ENCODE measurements at places on chromosomes 5 and 9. TPM values are rescaled to one million over a fixed set of nuclear protein-coding genes. Genes with fewer than 3 reads are reported as not detected.
A peak's percentile ranks its signal among the peaks of the same experiment; 100 is the strongest.

DNA sequence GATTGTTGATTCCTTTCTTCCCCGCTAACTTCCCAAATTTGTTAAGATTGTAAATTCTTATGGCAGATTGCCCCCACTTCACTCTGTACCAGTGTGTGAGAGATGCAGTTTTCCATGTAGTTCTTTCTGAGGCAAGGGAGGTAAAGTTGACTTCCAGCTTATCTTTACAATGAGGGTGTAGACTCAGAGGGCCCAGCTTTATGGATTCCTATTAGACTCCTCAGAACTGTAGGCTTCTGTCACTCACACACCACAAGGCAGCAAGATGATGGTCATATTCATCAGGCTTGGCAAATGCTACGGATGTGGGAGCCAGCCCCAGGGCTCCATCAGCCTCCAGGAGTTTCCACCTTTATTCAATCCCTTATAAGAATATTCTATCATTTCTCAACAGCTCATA, 461.9 kb upstream of the KLF4 start:
- no peak for DNase-seq

- no peak for DNase-seq
Observed at GRCh38 chr5:121239951-121240350, 611.7 kb upstream of the FTMT start.

DNA sequence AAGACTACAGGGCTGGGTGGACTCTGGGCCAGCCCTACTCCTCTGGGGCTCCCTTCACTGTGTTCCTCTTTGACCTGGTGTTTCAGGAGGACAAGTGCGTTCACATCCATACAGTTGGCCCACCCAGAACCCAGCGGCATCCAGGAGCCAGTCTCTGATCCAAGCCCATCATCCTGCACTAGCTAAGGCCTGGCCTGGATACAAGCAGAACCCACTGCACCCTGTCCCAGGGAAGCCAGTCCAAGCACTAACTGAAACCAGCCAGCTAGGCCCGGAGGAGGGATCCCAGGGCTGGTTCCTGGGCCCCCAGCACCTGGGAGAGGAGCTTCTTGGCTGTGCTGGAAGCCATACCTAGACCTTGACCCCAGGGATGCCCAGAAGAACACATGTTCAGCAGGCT, 4.1 kb upstream of the GBGT1 start:
- no peak for DNase-seq

GRCh38 chr5:171952021-171952420, 54.4 kb downstream of the FBXW11 start:
- no peak for DNase-seq

- DNase-seq = no peak
Observed at GRCh38 chr5:115602591-115603125, 379 bp upstream of the TICAM2 start.

DNA sequence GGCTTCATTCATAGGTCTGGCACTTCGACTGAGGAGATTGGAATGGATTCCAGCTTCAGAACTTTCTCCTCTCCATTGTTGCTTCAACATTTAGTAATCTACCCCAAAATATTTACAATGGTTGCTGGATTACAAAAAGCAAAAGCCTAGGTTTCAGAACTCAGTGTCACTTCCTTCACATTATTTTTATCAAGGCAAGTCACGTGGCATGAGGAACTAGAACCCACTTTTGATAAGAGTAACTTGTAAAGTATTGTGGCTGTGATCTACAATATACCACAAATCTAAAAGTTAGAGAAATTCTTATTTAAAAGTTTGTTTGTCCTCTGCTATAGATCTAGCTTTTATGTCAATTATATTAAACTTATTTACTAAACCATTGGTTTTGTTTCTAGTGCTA, 39.7 kb upstream of the ANKDD1B start:
- no peak for DNase-seq

GRCh38 chr9:122684851-122685250, 9.9 kb downstream of the OR1L3 start:
- no peak for DNase-seq

DNA sequence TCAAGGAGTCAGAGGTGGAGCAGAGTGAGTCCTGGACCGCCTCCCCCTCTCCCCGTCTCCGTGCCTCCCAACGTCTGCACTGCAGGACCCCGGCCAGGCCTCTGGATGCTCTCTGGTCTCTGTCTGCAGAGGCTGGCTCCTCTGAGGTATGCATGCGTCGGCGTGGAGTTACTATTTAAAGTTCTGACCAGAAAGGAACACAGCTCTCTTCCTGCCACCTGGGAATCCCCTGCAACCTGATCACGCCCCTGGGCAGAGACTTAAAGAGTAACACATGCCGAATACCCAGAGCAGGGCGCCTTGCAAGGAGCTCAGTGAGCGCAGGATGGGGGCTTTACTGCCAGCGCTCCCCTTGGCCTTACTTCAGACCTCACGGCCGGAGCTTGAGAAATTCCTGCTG, 16.0 kb downstream of the ANXA6 start:
- DNase-seq = no peak

DNA sequence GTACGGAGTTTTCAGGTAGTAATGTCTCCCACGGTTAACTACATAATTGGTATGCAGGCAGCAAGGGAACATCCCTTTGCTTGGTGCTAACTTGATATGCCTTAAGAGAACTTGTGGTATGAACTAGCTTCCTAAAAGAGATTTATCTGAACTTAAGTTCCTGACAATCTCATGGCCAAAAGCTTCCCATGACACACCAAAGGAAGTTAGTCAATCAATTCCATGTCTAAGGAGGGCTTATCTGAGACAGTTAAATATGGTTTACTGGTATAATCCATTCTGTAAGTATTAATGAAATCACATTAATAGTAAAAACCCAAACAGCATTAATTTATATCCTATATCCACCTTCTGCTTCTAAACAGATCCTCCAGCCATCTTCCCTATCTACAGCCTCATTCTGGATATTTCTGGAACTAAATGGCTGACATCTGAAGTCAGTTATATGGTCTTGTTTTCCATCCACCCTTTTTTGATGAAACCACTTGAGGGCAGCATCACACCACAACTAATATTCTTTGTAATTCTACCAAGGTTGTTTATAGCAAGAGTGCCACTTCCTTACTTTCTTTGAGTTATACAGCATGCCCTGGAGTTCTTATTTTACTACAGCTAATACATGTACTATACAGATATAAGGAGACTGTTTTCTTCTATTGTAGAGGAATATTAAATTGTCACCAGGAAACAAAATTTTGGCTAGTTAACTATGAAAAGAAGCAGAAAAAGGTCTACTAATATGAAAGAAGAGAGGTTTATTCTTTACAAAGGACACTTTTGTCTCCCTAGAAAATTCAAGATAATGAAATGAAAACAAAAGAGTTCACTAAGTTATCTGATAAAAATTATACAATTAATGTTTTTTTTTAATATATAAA, 34.7 kb downstream of the SHOC1 start:
- DNase-seq = peak; percentile 70

GRCh38 chr5:111694133-111694532, 62.9 kb downstream of the NREP start:
- DNase-seq = no peak

- no peak for DNase-seq
Observed at GRCh38 chr9:114603248-114603647, 7.8 kb upstream of the TMEM268 start.

DNA sequence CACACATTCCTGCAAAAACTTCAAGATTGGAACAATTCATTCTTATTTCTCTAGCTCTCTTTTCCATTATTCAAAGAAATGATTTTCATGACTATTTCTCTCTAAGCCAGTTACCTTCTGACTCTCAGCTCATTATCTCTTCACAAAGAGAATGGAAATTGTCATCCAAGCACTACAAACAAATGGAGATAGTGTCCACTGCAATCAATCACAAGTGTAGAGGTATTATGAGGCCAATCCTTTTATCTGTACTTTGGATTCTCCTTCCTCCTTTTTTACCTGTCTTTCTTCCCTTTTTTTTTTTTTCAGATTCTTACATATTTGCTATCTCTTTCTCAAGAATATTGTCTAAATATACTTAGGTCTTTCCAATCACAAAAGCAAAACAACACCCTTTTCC, 497.7 kb upstream of the MEF2C start:
- DNase-seq = no peak

GRCh38 chr5:141245250-141245717, at the start of gene PCDHB15:
TSS of gene PCDHB15 (plus strand) at chr5:141245395. CDS start at chr5:141245579, 184 bp downstream.
- DNase-seq = no peak

DNA sequence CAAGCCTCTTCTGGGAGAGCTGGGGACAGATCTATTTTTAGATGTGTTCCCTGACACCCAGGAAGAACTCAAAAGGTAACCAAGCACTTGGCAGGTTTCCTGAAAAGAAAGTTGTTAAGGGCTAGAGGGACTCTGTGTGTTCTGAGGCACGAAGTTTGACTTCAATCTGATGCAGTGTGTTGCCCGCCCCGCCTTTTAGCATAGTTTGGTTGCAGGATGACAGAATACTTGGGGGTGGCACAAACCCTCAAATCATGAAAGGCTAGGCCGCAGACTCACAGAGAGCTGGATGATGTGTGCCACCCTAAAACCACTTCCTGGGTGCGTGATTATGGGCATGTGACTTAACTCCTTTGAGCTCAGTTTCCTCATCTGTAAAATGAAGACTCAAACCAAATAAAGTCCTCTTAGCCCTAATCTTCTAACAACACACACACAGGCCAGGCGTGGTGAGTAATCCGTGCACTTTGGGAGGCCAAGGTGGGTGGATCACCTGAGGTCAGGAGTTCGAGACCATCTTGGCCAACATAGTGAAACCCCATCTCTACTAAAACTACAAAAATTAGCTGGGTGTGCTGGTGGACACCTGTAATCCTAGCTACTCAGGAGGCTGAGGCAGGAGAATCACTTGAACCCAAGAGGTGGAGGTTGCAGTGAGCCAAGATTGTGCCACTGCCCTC, 12.8 kb upstream of the NDFIP1 start:
- no peak for DNase-seq

GRCh38 chr5:35926389-35927051, 11.9 kb downstream of the CAPSL start:
- no peak for DNase-seq

GRCh38 chr5:181204113-181204825, 727 bp downstream of the TRIM7 start:
- DNase-seq = no peak

- no peak for DNase-seq
Observed at GRCh38 chr5:154999865-155000264, 13.7 kb upstream of the KIF4B start.

- peak; percentile 75 for DNase-seq
Observed at GRCh38 chr9:109098171-109098959, 21.4 kb downstream of the TMEM245 start.

DNA sequence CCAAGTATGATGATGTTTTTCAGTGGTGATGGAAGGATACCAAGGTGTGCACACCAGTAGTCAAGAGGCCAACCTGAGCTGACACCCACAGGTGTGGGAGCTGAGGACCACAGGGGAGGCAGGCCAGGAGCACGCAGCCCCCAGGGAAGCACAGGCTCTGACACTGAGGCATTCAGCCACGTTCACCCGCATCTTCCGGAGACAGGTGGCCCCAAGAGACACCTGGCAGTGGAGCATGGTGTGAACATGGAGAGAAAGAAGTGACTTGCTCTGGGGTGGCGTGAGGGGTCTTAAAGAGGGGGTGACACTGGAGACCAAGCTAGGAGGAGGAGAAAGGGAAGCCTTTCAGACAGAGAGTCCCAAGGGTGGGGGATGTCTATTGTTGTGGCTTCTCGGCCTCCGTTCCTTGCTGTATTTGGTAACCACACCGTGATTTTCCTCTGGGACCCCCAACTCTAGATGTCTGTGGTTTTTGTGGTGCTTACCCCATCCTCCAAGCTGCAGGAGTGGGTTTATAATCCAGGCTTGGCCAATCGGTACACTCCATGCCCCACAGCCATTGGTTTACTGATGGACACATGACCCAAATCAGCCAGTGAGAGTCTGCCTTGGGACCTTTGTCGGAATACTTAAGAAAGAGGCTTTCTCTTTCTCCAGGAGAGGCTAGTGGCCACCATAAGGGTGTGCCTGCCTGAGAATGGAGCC, 84.6 kb downstream of the HRH2 start:
- DNase-seq = no peak

GRCh38 chr5:57405984-57406383, 76.6 kb downstream of the ACTBL2 start:
- no peak for DNase-seq

- peak; percentile 55 for DNase-seq
Observed at GRCh38 chr9:122580360-122580759, 2.8 kb downstream of the OR1L8 start.

DNA sequence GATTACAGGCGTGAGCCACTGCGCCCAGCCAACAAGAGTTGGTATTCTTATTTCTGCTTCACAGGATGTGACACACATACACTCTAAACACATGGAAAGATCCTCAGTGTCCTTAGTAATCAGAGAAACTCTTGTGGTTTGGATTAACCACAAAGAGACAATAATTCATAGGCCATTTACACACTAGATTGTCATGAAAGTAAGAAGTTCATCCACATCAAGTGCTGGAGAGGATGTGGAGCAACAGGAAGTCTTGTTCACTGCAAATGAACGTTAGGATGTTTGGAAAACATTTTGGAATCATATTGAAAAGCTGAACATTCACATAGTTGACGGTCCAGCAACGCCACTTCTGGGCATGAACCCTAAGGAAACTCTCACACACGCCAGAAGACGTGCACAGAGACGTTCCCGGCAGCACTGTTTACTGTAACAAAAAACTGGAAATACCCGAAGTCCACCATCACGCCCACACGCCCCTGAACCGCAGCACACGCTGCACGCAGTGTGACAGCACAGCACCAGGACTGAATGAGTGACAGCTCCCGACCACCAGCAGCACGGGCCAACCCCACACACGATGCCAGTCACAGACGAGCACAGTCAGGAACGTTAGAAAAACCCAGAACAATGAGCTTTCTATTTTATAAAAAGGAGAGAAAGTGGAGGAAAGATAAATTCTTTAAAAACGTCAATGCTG, 87.6 kb downstream of the COL23A1 start:
- DNase-seq = no peak

GRCh38 chr5:96037128-96037527, 75.5 kb upstream of the ELL2 start:
- no peak for DNase-seq

- peak; percentile 22 for DNase-seq
Observed at GRCh38 chr5:138953387-138954256, 78.5 kb upstream of the LRRTM2 start.

- no peak for DNase-seq
Observed at GRCh38 chr5:158899792-158900191, 199.9 kb downstream of the EBF1 start.

The TOR4A gene
- 28.9 TPM for total RNA-seq

The C5orf58 gene
- not detected for total RNA-seq

The NRARP gene
- 14.0 TPM for total RNA-seq

The CEP72 gene
- total RNA-seq = 5.2 TPM

The DND1 gene
- 0.13 TPM for total RNA-seq

The TMOD1 gene
- total RNA-seq = 1.5 TPM

The PRSS3 gene
- total RNA-seq = 30.8 TPM

The PSD2 gene
- not detected for total RNA-seq

The DENND4C gene
- 65.0 TPM for total RNA-seq

The PCDHGA11 gene
- total RNA-seq = 8.7 TPM

The IFNK gene
- total RNA-seq = not detected

The LHX3 gene
- not detected for total RNA-seq

The NDST1 gene
- 29.9 TPM for total RNA-seq

The UHRF2 gene
- total RNA-seq = 89.9 TPM

The PCDHB2 gene
- total RNA-seq = 2.9 TPM

The LCN9 gene
- not detected for total RNA-seq

The TMEM215 gene
- total RNA-seq = 0.18 TPM
